ENCODE measurements at places on chromosomes 5 and 9.

- DNase-seq: no peak
Measured at GRCh38 chr5:40675396-40676133, 4.2 kb upstream of the PTGER4 start.

DNA sequence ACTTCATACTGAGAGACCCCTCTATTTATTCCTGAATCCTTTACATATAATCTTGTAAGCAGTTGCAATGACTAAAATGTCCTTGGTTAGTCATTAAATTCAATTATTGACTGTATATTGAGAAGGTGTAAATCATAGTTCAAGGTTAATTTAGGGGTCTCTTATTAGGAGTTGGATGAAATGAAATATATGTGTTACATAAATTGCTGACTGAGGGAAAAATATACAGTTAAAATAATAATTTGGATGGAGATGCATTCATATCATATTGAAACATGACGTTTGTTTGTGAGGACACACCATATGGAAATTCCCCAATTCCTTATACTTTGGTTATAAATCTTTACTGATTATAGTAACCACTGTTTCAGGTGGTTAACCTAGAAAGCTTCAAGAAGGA lies 430.6 kb downstream of the PDE4D start:
- DNase-seq: no peak

- no peak for DNase-seq
Measured at GRCh38 chr9:76316069-76316468, 78.2 kb downstream of the RFK start.

DNA sequence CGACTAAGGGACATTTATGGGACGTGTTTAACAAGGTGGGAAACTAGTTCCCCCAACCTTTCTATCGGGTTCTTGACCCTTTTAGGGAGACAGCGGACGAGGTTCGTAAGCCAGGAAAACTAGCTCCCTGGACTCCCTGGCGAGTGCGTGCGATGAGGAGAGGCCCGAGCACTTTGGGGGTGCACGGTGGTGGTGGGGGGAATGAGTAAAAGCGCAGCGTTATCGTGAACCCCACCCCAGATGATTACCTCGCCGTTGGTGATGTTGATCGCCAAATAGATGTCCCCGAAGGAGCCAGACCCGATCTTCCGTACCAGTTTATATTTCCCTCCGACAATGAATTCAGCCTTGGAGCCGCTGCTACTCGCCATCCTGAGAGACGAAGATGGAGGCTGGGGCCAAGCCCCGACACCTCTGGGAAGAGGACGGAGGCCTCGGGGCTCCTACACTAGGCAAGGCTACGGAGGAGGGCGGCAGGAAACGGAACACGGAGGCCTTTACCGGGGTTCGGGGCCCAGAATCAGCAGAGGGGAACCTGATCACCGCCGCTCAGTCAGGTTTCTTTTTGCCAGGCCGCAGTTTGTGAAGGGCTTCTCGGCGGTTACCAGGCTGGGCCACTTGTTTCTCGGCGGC lies 529 bp downstream of the CSNK1A1 start:
- no peak for DNase-seq

GRCh38 chr5:102790748-102791147 lies 35.6 kb downstream of the PAM start:
- no peak for DNase-seq

- no peak for DNase-seq
Measured at GRCh38 chr9:127762111-127762676, 16.3 kb downstream of the SH2D3C start.
